Activated CD4-positive, alpha-beta T cell treated with anti-CD3 and anti-CD28 coated beads for 48 hours (primary cell): ENCODE measurements at places on chromosomes 2 and 18.

- no peak for DNase-seq
Observed at GRCh38 chr2:233837694-233838229, 16.6 kb downstream of the HJURP start.

GRCh38 chr2:83172841-83173240, 1286.2 kb downstream of the SUCLG1 start:
- DNase-seq: no peak

DNA sequence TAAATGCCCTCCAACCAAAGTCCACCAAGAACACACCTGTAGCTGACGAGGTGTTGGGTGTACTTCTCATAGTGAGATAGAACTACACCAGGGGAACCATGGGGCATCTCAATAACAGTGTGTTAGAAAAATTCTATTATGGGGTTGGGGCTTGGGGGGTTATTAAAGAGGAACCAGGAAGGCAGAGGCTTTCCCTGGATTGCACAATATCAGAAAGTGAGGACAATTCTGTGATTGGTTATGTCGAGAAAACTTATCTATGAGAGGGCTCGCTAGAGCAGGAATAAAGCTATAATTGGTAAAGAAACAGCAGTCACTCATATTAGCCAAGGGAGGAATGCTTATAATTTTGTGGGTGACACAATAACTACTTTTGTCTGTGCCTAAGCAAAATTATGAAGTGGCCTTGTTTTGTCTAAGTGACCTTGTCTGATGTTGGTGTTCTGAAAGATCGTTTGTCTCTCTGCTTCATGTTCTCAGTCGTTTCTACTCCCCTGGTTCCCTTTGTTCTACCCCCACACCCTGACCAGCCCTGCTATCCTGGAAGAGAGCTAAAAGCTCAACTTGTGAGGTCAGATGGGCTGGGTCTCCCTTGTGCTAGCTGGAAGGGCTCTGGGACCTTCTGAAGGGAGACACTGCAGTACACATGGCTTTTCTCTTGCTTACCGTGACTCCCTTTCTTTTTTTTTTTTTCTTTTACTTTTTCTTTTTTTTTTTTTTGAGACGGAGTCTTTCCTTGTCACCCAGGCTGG, 21.6 kb upstream of the INO80C start:
- DNase-seq: no peak

DNA sequence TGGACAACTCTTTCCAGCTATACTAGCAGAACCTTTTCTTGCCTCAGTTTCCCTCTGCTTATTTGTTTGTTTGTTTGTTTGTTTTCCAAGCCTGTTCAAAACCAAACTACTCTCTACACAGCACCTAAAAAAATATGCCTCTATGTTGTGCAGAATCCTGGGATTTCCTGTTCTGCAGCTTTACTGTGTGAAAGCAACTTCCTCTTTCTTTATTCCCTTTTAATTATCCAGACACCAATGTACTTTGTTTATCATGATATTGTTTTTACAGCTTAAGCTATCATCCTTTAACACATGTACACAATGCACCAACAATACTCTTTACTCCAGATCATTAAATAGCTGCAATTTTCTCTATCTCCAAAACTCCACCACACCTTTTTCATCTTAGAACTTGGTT, 259.5 kb downstream of the EPHA4 start:
- no peak for DNase-seq

- DNase-seq: no peak
Observed at GRCh38 chr2:168796583-168797285, 5.7 kb upstream of the NOSTRIN start.

GRCh38 chr2:223921204-223921603, 23.9 kb downstream of the WDFY1 start:
- no peak for DNase-seq

GRCh38 chr2:83595121-83595690, 863.9 kb downstream of the SUCLG1 start:
- DNase-seq: no peak

DNA sequence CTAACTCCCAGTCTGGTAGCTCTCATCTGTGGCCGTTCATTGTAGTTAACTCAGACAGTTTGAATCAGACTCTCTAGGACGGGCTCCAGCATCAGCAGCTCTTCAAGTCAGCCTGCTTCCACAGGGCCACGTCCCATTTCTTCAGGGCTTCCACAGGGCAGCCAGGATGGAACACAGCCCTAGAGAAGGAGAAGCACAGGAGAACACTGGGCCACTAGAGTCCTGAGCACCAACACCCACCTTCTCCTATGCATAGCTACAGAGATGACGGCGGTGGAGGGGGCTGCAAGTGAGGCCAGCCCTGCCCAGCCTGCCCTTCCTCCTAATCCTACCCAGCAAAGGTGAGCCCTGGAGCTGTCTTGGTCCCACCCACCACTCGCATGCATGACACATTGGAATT, 10.2 kb upstream of the TEX261 start:
- no peak for DNase-seq

- DNase-seq: no peak
Observed at GRCh38 chr18:28905509-28905908, 728.6 kb upstream of the CDH2 start.

DNA sequence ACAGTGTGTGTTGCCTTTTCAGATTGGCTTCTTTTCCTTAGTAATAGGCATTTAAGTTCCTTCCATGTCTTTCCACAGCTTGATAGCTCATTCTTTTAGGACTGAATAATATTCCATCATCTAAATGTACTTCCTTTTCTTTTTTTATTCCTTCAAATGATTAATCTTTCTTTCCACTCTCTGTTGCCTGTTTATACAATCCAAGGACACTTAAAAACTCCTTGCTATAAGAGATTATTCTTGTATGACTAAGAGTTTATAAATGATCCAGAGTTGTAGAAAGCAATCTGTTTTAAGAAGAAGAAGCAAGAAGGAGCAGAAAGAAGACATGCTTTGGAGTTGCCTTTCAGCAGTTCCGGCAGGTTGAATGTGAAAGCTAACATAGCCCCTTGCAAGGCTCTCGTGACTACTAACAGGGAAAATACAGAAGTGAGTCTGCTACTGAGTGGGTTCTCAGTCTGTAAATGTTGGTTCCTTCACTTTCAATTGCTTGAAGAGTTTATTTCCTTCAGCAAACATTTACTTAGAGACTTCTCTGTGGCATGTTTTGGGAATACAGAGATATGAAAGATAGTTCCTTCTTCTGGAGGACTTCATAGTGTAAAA, 123.0 kb downstream of the PMAIP1 start:
- no peak for DNase-seq

DNA sequence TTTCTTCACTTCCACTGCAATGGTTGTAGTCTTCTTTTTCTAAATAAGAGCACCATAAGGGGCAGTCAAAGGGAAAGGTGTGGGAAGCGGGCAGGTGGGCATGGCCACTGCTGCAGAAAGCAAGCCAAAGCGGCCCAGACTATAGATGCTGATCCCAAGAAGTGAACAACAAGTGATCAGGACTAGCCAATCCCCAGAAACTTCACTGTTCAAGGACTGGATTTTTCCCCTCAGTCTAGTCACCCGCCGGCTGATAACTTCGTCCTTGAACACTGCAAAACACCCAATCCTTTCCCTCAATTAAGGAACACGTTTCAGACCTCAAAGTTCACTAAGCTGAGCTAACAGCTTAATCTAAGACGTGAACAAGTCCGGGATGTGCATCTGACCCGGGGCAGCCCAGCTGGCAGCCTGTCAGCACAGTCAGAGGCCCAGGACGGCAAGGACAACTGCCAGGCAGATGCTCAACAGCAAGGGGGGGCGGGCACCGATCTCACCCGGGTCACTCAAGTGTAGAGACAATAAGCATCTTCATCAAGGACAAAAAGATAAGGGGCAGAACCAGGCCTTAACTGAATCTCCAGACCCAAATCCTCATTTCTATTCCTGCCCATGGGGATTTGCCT, 59.8 kb downstream of the HDLBP start:
- DNase-seq: no peak
